ENCODE measurements at places on chromosomes 2 and 18.

DNA sequence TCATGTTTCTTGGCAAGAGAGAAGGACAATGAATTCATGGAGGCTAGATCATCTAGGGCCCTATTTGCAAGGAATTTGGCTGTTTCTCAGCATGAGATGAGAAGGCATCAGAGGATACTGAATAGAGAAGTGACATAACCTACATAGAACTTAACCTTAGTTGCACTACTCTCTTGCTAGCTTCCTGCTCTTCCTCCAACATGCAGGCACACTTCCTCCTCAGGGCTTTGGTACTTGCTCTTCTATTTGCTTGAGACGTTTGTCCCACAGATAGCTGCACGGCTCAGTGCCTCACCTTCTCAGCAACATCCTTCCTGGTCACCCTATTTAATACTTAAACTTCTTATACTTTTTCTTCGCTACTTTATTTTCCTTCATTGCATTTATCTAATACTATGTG lies 20.0 kb upstream of the LANCL1 start:
- DNase-seq = no peak

DNA sequence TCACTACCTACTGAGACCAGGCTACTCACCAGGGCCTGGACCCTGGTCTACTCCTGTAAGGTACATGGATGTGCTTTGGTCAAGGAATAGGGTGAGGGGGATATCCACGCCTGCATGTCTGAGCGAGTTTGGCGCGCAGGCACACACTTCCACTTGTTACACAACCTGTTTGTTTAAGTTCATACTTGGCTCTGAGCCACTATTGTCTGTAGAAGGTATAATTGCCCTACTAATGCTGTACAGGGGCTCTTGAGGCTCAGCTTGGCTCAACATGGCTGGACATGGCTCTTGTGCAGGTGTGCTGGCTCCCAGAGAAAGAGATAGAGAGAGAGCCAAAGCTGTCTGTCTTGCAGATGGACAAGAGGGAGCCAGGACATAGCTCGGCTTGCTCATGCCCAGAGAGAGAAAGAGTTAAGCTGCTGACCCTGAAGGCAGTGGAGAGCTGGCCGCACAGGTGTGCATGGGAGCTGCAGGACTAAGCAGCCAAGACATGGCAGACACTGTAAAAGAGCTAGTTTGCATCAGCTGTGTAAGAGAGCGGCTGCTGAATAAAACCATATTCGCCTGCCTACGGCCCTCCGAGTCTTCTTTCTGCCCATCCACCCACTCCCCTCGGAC lies 35.2 kb downstream of the NPPC start:
- no peak for DNase-seq

GRCh38 chr2:237480556-237480955 lies 6.5 kb upstream of the MLPH start:
- DNase-seq = no peak

- no peak for DNase-seq
Measured at GRCh38 chr2:200798514-200798913, 13.2 kb upstream of the BZW1 start.

DNA sequence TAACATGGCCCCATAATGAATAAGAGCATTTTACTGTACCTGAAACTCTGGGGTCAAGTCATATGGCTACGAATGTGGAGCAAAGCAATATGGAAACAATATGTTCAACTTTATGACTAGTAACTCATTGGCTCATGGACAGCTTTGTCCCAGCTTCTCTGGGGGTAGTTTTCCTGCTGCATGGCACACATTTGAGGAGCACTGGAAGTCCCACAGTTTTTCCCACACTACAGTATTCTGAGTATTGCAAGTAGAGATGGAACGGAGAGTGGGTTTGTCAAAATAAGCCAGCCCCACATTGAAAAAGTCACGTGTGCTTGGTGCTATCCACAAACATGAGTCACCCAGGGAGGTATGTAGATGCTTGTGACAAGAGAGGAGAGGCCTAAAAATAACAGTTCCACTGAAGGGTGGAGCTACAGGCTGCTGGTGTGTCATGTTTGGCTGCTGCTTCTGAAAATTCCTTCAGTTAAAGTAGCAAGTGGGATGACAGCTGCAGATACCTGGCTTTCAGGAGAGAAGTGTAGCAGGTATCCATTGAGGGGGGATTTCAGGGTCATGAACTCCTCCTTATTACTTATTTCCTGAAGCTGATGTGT lies 48.2 kb upstream of the CTAGE1 start:
- no peak for DNase-seq

GRCh38 chr2:8599421-8600242 lies 82.2 kb upstream of the ID2 start:
- no peak for DNase-seq

GRCh38 chr2:59935005-59935404 lies 618.4 kb downstream of the BCL11A start:
- no peak for DNase-seq
